ENCODE measurements at places on chromosomes 3 and 15. TPM values are rescaled to one million over a fixed set of nuclear protein-coding genes. Genes with fewer than 3 reads are reported as not detected.

Gene TNIK
- total RNA-seq: 6.3 TPM

DNA sequence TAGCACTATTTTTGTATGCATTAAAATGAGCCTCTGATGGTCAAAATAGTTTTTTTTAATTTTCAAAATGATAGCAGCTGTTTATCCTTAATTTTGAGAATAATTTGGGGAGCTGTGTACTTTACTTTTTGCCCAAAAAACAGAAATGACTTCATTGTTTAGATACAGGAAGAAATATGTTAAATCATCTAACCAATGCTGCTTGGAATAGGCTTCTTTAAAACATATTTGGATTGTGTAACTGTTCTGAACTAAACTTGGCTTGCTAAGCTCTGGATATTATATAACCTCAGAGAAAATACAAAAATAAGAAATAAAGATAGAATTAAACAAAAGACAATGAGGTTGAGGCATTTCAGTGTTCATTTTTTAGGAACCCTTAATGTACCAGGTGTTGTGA, 119.3 kb downstream of the SERPINI1 start:
- DNase-seq: no peak

Gene GOLGA6L22
- total RNA-seq: not detected

Gene VPS13C
- total RNA-seq: 32.8 TPM

DNA sequence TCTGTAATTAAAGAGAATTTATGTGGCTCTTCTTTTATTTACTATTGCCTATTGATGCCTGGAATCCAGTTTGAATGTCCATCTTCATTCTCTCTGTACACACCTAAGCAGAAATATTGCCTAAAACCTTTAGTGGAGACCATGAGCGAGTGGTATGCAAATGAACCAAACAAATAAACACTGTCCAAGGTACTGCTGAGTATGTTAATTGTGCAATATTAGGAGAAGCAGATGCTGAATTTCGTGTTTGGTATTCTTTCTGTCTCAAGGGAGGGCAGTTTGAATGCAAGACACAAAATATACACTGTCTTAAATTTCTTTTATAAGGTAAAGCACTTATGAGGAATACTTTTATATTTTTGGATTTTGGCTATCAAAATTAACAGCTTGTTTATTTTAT, 440.9 kb downstream of the RBMS3 start:
- peak; percentile 4 for DNase-seq

Measured in IMR-90 (cell line).